ENCODE measurements at places on chromosomes 3 and 15.

DNA sequence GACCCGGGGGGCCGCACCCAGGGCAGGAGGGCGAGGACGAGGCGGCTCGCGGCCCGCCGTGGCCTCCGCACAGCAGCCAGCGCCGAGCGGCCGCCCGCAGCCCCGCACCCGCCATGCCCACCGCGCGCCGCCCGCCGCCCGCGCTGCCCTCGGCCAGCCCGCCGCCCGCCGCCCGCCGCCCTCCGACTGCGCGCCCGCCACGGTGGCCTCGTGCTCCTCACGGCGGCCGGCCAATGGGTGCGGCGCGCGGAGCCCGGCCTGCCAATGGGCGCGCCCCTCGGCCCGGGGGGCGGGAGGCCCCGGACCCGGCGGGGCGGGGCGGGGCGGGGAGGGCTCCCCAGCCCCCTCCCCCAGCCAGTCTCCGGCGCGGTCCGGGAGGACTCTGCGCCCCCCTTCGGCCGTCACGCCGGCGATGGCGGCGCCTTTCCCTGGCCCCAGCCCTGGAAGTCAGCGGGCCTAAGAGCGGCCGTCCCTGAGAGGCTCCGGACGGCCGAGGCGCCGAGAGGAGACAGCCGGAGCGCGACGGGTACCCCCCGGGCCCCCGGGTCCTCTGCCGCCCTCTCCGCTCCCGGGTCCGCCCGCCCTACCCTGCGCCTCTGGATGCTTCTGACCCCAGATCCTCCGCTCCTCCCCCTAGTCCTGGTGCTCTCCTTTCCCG is at the start of gene NT5DC2:
TSS of gene NT5DC2 (minus strand) at position 235 of the 658 bp plus-strand sequence. CDS start at position 115, 120 bp downstream.
- peak; percentile 88 for DNase-seq

DNA sequence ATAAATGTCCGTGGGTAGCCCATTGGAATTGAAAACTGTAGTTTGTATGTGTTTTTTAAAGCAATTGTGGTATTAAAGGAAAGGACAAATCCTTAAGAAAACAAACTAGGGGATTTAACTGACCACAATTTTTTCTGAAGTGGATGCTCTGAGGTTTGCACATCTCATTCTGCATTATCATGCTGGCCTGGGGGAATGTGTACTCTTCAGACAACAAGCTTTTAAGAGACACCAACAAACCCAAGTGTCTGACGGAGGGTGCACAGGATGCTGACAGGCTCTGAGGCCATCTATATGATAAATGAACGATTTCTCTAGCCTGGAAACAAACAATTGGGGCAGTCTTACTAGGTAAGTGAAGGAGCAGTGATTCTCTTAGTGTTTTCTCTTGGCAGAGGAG is 9.1 kb downstream of the LINS1 start:
- DNase-seq: peak; percentile 36

- DNase-seq: no peak
These were observed 7.5 kb upstream of the UBL7 start for GRCh38 chr15:74468341-74469032.

DNA sequence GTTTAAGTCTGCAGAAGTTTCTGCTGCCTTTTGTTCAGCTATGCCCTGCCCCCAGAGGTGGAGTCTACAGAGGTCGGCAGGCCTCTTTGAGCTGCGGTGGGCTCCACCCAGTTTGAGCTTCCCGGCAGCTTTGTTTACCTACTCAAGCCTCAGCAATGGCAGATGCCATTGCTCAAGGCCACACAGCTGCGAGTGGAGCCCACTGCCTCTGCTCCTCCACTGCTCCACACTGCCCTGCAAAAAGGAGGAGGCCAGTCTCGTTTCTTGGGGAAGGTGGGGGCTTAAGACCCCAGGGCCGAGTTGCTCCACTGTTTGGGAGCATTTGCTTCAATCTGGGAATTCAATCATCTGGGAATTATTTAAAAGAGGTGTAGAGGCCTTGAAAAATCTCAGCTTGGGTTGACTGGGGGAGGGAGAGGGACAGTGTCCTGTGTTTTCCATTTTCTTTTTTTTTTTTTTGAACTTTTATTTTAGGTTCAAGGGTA is 144.6 kb upstream of the MEF2A start:
- DNase-seq: no peak

- no peak for DNase-seq
These were observed 9.2 kb downstream of the ARF4 start for GRCh38 chr3:57587905-57588304.

DNA sequence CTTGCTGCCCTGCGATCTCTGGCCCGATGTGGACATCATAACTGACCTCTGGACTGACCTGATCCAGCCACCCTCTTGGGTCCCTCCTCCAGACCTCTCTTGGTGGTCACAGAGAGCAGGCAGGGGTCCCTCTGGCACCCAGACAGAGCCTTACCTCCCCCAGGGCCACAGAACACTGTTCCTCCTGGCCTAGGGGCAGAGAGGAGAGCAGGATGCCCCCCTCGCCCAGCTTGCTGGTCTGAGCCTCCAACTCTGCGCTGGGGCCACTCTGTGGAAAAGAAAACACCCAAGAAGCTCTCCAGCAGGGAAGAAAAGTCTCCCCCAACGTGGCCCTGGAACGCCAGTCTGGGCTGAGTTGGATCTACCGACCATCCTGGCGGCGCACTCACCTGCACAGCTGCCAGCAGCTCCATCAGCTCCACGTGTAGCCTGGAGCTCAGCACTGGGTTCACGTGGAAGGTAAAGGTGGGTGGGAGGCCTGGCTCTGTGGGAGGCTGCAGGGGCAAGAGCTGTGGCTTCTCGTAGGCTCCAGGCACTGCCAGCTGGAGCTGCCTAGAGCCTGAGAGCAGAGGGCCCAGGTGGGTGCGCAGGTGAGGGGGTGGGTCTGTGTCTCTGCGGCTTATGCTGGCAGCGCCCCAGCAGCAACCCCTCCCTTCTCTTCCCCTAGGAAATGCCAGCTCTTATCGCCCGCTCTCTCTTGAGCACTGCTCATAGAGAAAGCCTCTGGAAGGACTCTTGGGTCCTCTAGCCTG is 6.0 kb downstream of the PLA2G4F start:
- no peak for DNase-seq

DNA sequence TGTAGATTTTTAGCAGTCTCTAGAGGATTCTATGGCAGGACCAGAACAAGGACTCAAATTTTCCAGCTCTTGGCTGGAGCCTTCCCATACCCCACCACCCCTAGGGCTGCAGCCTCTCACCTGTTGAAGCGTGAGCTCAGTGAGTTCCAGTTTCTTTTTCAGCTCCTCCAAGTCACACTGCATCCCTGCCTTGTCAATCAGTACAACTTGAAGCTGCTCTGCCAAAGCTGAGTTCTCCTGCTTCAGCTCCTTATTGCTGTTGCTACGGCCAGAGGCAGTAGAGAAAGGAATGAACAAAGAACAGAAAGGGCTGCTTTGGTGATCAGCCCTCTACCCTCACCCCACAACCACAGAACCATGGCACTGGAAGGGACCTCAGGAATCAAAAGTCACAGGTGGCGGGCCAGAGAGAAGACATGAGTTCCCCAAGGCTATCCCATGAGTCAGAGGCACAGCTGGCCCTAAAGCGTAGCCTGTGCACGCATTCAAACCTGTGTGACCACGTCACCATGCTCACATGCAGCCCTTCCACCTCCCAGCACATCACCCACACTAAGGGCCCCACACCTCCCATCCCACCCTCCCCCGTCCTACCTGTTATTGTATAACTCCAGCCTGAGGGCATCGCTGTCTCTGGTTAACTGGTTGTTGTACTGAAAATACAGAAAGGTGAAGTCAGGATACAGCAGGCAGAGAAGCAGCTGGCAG is 83.3 kb upstream of the C2CD4B start:
- DNase-seq: no peak
